NCI-H1417 treated with DMSO at 0.1 percent for 48 hours (cell line): ENCODE measurements at places on chromosomes 7 and 10.

- no peak for DNase-seq
Measured at GRCh38 chr7:15794801-15795200, 108.3 kb upstream of the MEOX2 start.

- no peak for DNase-seq
Measured at GRCh38 chr7:22675917-22676343, 51.1 kb upstream of the IL6 start.

- DNase-seq: no peak
Measured at GRCh38 chr7:130913639-130914553, 179.9 kb upstream of the KLF14 start.

DNA sequence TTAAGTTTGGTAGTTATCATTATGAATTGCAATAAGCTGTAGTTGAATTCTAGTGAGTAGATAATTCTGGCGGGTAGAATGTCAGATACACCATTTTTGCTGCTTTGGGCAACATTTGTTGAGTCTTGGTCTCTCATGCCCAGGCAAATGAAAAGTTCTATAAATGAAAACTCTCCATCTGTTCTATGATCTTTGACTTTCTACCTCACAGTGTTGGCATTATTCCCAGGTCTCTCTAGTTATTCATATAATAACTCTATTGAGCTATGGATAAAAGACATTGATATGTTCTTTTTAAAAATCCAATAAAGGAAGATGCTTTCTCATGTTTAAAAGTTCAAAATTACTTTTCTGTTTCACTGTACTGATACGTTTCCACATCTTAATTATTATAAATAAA is 415.3 kb upstream of the SEMA3D start:
- no peak for DNase-seq

DNA sequence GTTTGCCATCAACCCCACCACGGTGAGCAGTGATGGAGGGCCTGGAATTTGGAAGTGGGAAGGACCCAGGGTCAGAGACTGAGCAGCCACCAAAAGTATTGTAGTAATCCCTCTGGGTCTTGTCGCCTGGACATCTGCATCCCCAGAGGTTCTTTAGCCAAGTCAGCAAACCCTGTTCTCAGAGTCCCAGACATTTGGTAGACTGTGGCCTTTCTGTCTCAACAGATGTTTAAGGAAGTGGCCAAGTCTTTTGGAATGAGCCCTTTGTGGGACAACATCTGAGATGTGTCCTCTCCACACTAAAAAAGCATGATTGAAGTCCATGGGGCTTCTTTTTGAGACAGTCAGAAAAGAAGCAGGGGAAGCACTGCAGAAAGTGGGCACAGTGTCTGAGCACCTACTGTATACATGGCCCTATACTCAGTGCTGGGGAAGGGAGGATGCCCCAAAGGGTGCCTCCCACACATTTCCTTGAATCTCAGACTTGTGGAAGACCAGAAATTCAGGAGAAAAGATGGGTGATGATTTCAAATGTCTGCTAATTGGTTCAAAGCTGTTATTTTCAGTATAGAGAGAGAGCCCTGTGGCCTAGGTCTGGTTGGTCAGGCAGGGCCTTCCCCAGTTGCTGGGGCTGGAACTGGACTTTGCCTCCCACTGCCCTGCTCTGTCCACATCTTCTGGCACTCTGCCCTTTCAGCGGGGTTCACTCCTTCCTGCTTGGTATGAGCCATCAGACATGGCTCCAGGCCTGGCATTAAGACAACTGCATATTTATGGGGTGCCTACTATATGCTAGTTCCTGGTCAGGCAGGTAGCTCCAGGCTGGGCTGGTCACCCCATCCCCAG is 26.5 kb upstream of the VSIR start:
- no peak for DNase-seq

- DNase-seq: no peak
Measured at GRCh38 chr7:16826060-16826459, 21.3 kb upstream of the AGR2 start.

DNA sequence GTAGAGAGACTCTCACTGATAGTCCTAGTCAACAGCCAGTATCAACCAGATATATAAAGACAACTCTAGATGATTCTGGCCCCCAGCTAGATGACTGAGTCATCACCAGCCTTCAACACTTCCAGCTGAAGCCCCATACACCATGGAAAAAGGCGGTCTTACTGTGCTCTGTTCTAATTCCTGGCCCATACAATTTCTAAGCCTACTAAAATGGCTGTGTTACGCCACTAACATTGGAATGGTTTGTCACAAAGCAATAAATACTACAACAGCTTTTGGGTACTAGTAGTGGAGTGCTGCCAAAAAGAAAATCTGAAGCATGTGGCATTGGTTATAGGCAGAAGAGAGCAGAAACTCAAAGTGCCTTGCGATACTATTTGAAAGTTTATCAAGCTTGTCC is 13.0 kb upstream of the TES start:
- no peak for DNase-seq

GRCh38 chr7:117800406-117800805 is 72.8 kb downstream of the CTTNBP2 start:
- DNase-seq: no peak

- no peak for DNase-seq
Measured at GRCh38 chr7:134787720-134788119, 8.3 kb downstream of the CALD1 start.

- DNase-seq: no peak
Measured at GRCh38 chr7:39488467-39489393, 77.5 kb upstream of the YAE1 start.

- no peak for DNase-seq
Measured at GRCh38 chr10:70494966-70495365, 16.4 kb downstream of the PALD1 start.

DNA sequence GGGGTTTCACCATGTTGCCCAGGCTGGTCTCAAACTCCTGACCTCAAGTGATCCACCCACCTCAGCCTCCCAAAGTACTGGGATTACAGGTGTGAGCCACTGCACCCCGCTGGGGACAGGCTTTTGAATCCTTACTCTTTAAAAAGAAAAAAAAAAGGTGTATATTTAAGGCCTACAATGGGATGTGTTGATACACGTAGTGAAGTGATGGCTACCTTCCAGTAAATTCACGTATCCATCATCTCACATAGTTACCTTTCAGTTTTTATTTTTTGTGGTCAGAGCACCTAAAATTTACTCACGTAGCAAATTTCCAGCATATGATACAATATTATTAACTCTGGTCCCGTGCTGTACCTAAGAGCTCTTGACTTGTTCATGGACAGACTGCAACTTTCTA is 119.5 kb upstream of the INSYN2A start:
- DNase-seq: no peak

GRCh38 chr10:5666841-5667630 is 641 bp upstream of the ASB13 start:
- DNase-seq: no peak

DNA sequence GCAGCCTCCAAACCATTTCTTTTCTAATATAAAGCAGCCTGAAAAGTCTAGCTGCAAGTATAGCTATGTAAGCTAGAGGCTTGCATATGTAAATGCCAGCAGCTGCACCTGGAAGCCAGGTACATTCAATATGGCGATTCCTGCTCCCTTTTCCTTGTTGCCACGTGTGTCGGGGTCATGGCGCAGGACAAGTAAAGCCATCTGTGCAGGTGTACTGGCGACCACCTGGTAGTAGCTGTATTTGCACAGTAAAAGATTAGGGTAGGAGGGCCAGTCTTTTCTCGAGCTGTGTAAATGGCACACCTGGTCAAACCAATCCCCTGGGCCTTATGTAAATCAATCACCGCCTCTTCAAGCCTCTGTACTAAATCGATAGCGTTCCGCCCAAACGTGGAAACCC is 484.5 kb downstream of the MAGI2 start:
- DNase-seq: no peak

DNA sequence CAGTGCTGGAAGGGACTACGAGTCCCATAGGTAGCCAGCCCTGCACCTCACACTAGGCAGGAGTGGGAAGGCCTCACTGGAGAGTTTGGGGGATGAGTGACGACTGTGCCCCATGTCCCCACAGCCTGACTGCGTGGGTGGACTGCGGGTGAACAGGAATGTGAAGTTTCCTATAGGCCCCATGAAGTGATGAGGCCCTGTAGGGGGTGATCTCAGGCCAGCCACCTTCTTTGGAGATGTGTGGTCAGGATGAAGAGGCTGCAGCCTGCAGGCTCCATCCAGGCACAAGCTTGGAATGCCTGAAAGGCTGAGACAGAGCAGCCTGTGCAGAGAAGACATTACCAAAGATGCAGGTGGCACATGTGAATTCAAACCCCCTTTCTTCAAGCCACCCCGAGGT is 94.9 kb downstream of the CPXM2 start:
- DNase-seq: no peak

DNA sequence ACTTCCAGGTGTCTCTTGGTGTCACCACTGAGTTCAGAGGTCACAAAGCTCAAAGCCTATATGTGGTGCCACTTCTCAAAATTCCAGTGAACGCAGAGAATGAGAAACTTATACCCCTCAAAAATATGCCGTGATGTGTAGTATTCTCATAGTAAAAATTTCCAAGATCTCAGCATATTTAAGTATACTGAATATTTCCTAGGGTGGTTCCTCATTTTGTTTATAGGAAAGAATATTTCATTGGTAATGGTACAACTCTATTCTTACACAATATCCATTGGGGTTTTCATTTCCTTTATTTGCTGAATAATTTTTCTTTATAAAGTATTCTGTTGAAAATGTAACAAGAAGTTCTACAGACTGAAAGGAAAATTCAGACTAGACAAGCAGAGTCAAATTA is 58.9 kb upstream of the ADO start:
- no peak for DNase-seq

GRCh38 chr10:80199828-80200227 is 5.5 kb downstream of the ANXA11 start:
- no peak for DNase-seq

DNA sequence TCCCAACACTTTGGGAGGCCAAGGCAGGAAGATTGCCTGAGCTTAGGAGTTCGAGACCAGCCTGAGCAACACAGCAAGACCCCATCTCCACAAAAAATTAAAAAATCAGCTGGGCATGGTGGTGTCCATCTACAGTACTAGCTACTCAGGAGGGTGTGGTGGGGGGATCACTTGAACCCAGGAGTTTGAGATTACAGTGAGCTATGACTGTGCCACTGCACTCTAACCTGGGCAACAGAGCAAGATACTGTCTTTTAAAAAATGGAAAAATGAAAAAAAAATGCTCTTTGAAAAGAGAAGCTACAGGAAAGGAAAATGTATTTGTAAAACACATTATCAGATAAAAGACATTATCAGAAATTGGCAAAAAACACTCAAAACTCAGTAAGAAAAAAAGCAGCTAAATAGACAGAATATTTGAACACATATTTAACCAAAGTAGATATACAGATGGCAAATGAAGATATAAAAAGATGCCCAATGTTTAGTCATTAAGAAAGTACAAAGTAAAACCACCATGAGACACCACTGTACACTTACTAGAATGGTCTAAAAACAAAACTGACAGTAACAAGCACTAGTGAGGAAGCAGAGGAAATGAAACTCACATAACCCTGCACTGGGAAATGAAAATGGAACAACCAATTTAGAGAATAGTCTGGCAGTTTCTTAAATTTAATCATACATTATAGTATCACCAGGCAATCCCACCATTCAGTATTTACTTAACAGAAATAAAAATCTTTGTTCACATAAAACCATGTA is 40.5 kb downstream of the NRBF2 start:
- DNase-seq: no peak

- no peak for DNase-seq
Measured at GRCh38 chr7:148382596-148382995, 208.0 kb upstream of the C7orf33 start.

GRCh38 chr7:115356139-115356746 is 434.3 kb downstream of the MDFIC start:
- no peak for DNase-seq

- no peak for DNase-seq
Measured at GRCh38 chr10:92880233-92880861, 32.0 kb downstream of the EXOC6 start.

- no peak for DNase-seq
Measured at GRCh38 chr7:27834179-27834921, 94.4 kb downstream of the TAX1BP1 start.

DNA sequence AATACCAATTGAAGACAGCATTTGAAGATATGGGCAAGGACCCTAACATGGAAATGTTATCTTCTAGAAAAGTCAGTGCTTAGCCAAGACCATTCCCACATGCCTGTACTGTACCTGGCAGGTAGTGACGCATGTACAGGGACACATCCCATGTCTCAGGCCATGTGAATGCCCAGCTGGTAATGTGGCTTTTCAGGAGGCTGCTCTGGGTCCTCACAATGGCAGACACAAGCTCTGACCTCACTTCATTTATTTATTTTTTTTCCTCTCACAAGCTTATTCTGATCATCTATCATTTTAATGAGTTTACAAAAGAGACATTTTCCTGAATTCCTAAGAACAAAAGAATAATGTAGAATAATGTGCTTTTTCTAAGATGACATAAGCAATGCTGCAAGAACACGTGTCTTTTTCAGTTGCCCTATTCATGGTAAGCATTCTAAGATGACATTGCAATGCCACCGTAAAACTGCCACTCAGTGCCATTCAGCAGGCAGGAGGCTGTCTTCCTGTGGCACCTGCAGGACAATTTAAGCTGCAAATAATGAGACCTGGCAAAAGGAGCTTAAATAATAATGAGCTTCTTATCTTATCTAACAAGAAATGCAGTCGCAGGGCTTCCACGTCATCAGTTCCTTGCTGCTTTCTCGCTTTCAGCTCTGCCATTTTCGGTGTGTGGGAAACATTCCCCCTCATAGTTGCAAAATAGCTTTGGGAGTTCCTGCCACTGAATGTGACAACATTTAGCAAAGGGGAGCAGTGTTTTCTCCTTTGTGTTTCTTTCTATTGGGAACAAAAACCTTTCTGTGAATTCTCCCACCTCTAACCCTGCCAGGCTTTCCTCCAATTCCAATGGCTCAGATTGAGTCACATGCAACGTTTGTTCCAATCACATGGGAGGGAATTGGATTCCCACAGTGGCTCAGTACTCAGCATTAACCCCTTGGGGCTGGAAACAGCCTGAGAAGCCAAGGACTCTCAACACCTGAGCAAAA is 113.0 kb downstream of the SEC23IP start:
- no peak for DNase-seq

GRCh38 chr10:68428396-68429104 is 21.5 kb upstream of the RUFY2 start:
- DNase-seq: no peak

DNA sequence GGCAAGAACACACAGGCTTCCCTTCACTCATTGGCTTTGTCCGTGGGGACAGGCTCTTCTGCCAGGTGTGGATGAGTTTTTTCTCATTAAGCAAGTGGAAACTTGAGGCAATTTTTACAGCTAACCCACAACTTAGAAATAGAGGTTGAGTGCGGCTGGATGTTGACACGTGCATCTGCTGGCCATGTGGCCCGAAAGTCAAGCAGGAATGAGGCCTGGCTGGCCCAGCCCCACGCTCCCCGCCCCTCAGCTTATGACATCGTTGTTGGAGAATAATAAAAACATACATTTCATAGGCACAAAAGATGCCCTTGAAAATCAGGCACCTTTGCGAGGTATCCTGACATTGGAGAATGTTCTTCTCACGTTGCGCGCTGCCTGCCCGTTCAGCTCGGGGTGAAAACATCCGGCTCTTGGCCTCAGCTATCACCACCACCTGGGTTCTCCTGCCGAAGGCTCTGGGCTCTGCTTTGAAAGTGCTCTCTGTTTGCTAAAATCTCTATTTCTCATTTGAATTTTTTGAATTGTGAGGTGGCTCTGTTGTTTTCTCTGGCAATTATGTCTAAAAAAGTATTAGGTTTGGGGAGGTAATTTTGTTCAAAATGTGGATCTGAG is 310.7 kb downstream of the WDR37 start:
- DNase-seq: no peak

- DNase-seq: no peak
Measured at GRCh38 chr10:128103229-128103714, 23.0 kb downstream of the MKI67 start.

GRCh38 chr7:149741629-149742028 is 31.8 kb downstream of the ZNF467 start:
- DNase-seq: no peak
